ENCODE measurements at places on chromosomes 5 and 9. TPM values are rescaled to one million over a fixed set of nuclear protein-coding genes. Genes with fewer than 3 reads are reported as not detected.

Gene TRPM6
- 0.22 TPM for total RNA-seq

Gene CAST
- 78.7 TPM for total RNA-seq

Gene PCDHA1
- under 0.01 TPM for total RNA-seq

Gene SHOC1
- not detected for total RNA-seq

Gene TMEFF1
- total RNA-seq = 10.5 TPM

Gene DNAH5
- under 0.01 TPM for total RNA-seq

Gene NELFB
- total RNA-seq = 43.7 TPM

DNA sequence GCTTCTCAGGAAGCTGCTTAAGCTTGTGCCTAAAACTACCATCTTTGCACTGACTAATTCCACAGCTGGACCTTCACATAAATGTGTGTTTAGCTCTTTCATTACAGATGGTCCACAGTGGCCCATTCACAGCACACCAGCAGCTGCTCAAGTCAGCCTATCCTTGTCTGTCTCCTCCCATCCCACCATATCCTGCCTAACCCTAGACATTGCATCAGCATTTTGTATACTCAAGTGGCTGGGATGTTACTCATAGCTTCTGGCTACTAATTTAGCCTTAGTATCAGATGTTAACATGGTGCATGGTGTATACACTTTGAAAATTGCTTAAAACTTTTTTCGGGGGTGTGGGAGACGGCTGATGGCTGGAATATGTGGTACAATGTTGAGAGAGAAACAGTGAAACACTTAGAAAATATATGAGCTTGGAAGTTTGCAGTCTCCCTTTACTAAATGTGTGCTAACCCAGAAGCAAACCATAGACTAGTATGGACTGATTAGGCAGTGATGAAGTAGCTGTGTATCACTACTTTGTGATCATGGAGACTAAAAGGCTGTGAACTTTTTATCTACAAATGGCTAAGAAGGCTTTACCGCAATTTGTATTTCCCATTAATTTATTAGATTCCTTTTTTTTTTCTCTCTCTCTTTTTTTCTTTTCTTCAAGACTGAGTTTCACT is 83.1 kb downstream of the JMY start:
- DNase-seq = no peak

DNA sequence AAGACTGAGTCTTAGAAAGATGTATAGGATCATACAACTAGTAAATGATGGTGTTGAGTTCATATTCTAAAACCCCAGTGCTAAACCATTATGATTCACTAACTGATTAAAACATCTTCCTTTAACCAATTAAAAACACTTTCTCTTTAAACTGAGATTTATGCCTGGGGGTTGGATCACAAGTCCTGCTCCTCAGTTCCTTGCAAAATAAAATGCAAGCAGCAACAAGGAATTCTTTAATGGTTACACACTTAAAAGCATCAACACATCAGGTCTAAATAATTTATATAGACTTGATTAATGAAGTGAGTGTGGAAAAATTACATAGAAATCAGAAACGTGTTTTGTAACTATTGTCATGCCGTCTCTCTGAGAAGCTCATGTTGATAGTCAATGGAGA is 189.2 kb downstream of the TARS1 start:
- DNase-seq = no peak

- no peak for DNase-seq
These were observed 25.4 kb upstream of the TTLL11 start for GRCh38 chr9:122118343-122119165.

GRCh38 chr5:74549384-74549783 is 91.1 kb downstream of the ENC1 start:
- DNase-seq = no peak

DNA sequence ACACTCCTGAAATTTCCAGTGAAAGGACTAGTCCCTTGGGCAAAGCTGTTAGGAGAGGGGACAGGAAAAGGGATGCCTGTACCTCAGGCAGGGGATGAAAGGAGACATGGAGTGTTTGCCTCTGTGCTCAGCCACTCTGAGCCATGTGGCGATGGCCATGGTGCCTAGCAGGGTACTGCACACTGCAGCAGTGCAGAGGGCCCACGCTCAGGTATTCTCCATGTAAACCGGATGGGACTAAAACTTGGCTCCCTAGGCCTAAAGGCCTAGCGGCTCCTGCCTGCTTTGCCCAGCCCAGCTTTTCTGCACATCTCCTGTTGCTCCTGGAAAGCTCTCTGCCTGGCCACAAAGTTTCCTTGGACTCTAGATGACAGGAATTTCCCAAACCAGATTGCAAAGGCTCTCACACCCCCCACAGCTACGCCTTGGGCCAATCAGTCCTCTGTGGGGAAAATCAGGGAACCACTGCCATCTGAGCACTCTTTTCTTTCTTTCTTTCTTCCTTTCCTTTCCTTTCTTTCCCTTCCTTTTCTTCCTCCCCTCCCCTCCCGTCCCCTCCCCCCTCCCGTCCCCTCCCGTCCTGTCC is 44.3 kb downstream of the HABP4 start:
- no peak for DNase-seq

DNA sequence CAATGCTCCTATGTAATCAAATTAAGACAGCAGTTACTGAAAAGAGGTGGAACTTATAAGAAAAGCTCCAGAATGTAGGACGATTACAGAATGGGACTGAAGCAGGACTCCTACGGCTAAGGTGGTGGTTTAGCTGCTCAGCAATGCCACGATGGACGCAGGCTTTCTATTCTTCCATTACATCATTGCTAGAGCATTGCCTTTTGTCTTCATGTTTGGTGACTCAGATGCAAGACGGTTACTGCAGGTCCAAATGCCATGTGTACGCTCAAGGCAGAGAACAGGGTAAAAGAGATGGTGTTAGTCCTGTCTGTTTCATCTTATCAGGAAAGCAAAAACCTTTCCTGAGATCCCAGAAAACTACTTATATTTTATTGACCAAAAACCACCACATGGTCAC is 255.1 kb downstream of the ZSWIM6 start:
- peak; percentile 26 for DNase-seq

- DNase-seq = no peak
These were observed 84.5 kb downstream of the GNAQ start for GRCh38 chr9:77946969-77947620.

GRCh38 chr5:74075501-74076484 is 449.8 kb downstream of the ARHGEF28 start:
- DNase-seq = no peak

GRCh38 chr9:110252509-110253139 is 3.7 kb downstream of the TXN start:
- DNase-seq = no peak

GRCh38 chr5:149995385-149996204 is 4.9 kb downstream of the TIGD6 start:
- no peak for DNase-seq

GRCh38 chr5:1879292-1880263 is 3.1 kb downstream of the IRX4 start:
- DNase-seq = no peak

GRCh38 chr9:22483528-22484070 is 37.0 kb downstream of the DMRTA1 start:
- DNase-seq = no peak

DNA sequence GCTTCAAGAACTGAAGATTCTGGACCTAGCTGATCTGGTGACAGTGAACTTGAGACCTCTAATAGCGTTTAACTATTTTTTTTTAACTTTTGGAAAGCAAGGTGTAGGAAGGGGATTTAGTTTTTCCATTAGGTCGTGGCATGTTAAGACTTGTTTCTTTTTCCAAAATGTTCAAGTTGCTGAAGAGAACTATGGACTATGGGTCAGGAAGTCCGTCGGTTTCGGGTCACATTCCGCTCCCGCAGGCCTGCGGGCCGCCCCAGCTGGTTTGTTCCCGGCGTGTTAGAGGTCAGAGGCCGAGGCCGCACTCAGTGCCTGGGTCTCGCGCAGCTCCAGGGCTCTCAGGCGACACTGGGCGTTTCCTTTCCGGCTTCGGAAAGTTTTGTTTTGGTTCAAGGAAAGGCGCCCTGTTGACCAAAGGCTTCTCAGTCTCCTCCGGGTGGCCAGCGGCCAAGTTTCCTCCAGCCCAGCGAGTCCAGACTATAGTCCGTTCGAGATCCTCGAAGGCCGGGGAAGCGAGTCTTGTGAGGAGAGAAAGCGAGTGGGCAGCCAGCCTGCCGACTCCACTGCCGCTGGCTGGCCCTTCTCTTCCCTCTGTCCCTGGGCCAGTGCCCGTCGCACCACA is 586 bp upstream of the FCHO2 start:
- peak; percentile 79 for DNase-seq
